ENCODE measurements at places on chromosomes 5 and 9. TPM values are rescaled to one million over a fixed set of nuclear protein-coding genes. Genes with fewer than 3 reads are reported as not detected.
A peak's percentile ranks its signal among the peaks of the same experiment; 100 is the strongest.

- no peak for DNase-seq
- H3K27ac ChIP-seq, result no peak overlapping the region
- no peaks in the 10 kb centered on the region for H3K27me3 ChIP-seq
- H3K4me1 ChIP-seq, result no peaks in the 10 kb centered on the region
These were observed 59.6 kb upstream of the PIK3R1 start for GRCh38 chr5:68155940-68156339.

Gene F2RL1
- total RNA-seq, result 0.27 TPM

Gene ZNF618
- 2.0 TPM for total RNA-seq

- no peaks in the 10 kb centered on the region for H3K36me3 ChIP-seq
- H3K27ac ChIP-seq, result peak overlapping the region; percentile 49
- peak; percentile 44 for DNase-seq
These were observed 18.4 kb downstream of the UBE2QL1 start for GRCh38 chr5:6466975-6467567.

DNA sequence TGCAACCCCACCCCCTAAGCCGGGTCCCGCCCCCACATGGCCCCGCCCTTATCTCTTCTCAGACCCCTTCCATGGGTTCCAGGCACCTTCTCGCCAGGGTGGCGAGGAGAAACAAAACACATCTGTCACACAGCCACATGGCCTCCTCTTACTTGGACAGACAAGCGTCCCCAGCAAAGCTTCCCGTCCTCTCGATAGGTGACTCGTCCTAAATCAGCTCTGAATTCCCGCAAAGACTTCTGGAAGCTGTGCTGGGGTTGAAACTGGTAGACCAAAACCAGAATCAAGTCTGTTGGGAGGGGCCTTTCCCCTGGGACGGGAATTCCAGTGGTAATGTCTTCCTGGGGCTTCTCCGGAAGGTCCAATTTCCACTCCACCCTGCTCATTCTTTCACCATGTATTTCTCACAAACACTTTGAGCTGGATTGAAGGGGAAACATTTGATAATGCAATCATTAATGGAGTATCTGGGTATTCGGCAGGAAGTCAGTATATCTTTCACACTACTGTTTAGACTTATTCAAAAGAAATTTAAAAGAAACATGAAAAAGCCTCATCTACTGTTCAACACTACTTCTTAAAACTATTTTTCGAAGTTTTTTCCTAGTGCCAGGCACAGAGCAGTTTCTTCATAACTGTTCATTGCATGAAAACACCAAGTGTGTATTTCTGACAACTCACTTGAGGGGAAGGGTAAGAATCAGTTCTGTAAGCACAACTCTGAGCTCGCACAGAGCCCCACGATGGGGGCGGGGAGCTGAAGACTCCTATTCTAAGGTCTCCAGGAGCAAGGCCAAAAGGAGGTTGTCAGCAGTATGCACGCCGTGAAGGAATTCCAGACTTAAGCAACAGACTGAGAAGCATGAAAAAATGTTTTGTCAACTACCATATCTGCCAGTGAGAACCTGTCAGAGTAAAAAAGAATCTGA is 644 bp upstream of the CTNNAL1 start:
- H3K27me3 ChIP-seq, result no peaks in the 10 kb centered on the region
- H3K4me3 ChIP-seq, result peak overlapping the region; percentile 95
- H3K4me1 ChIP-seq, result peaks cover 46% of the 10 kb centered on the region
- H3K27ac ChIP-seq, result peak overlapping the region; percentile 96
- DNase-seq, result no peak
- H3K36me3 ChIP-seq, result no peaks in the 10 kb centered on the region

Gene TMEFF1
- 6.1 TPM for total RNA-seq

DNA sequence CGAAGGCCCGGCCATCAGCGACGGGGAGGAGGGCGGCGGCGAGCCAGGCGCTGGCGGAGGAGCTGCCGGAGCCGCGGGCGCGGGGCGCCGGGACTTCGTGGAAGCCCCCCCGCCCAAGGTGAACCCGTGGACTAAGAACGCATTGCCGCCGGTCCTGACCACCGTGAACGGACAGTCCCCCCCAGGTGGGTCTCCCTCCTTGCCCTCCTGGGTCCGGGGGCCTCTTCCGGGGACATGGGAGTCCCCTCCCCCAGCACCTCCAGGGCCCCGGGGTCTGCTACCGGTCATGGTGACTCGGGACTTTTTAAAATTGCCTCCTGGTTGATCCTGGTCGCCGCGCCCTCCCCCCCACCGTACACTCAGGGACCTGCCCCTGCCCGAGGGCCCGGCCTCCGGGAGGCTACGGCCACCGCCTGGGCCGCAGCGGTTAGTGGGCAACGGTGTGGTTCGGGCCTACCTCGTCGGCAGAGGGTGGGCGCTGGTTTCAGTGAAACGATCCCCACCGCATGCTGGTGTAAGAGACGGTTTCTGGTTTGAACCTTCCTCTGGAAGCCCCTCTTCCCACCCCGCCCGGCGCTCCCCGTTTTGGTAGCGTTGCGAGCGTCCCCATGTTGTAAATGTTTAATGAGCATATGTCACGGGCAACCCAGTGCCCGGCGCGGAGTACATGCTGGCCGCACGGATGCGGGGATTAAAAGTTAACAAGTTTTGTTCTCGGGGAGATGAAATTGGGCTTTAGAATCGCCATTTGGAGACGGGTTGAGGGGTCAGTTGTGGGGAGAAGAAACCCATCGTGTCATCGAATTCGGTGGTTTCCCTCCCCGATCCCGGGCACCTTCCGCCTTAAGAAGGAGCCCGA is 1.1 kb downstream of the LARP1 start:
- peaks cover 59% of the 10 kb centered on the region for H3K4me1 ChIP-seq
- peak overlapping the region; percentile 88 for H3K4me3 ChIP-seq
- peak overlapping the region; percentile 99 for H3K27ac ChIP-seq
- peak; percentile 76 for DNase-seq
- no peaks in the 10 kb centered on the region for H3K27me3 ChIP-seq

DNA sequence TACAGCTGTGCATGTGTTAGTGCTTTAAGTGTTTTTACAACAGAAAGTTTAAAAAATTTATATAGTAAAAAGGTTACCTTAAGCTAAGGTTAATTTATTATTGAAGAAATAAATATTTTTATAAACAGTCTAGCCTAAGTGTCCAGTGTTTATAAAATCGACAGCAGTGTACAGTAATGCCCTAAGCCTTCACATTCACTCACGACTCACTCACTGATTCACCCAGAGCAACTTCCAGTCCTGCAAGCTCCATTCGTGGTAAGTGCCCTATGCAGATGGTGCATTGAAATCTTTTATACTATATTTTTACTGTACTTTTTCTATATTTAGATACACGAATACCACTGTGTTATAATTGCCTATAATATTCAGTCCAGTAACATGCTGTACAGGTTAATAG is 159.1 kb downstream of the ROR2 start:
- H3K4me3 ChIP-seq, result no peak overlapping the region
- no peaks in the 10 kb centered on the region for H3K36me3 ChIP-seq
- no peaks in the 10 kb centered on the region for H3K4me1 ChIP-seq
- no peaks in the 10 kb centered on the region for H3K27me3 ChIP-seq

Gene PCDHA1
- total RNA-seq, result not detected

Data from sigmoid colon (tissue), 7 donors.